GM03348 (cell line): ENCODE measurements at places on chromosomes 5 and 9.

DNA sequence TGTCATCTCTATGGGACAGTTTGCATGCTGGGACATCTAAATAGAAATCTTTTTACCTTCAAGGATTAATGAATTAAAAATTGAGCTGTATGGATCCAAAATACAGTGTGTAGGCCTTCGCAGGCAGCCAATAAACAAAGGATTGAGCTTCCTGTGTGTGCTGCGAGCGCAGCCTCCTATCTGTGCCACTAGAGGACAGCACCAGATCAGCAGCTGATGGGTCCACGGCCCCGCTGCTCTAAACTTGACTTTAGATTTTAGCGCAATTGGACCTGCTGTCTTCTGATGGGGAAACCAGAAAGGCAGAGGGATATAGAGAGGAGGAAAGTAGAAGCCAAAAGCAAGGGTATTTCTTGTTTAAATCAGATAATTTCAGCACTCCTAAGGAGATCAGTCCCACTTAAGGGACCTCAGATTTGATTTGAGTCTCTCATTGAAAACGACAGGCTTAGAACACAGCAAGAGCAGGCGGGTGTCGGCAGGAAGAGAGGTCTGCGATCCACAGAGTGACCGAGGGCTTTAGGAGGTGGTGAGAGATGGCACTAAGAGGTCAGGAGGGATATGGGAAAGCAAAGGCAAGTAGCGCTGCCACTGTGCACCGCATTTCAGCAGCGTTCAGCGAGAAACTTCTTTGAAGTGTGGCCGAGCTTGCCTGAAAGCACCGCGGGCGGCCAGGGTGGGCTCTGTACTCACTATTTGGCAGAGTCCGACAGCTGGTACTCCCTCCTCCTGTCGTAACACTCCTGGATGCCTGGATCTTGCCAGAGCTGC, 214.3 kb downstream of the GNA14 start:
- peak; percentile 90 for DNase-seq

DNA sequence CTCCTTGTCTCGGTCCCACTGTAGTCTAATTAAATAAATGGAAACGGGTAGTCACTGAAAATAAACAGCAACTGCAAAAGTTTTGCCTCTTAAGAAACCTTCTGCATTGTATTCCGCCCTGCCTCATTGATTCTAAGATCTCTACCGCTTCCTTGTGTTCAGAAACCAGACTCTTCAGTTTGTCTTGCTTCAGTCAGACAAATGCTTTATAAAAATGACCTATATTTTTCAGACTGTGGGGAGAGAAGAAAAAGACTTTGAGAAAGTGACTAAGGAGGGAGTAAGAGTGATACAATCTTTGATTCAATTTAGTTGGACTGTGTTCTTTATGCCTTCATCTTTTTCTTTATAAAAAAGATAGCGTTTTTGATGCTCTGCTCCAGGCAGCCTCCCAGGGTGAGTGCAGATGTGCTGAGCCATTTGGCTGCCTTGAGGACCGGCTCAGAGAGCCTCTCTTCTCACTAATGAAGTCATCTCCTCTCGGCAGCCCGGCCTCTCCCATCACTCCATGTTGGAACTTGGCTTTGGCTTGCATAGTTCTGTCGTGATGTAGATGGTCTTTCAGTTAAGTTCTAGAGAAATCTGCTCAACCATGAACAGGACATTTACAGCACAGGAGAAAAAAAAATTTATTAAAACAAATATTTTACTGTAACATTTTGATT, 4.0 kb upstream of the VCAN start:
- peak; percentile 77 for DNase-seq

- no peak for DNase-seq
These were observed 151.8 kb downstream of the ENTREP1 start for GRCh38 chr9:69476797-69477196.

GRCh38 chr5:137497396-137498290, 1.5 kb downstream of the SPOCK1 start:
- no peak for DNase-seq

DNA sequence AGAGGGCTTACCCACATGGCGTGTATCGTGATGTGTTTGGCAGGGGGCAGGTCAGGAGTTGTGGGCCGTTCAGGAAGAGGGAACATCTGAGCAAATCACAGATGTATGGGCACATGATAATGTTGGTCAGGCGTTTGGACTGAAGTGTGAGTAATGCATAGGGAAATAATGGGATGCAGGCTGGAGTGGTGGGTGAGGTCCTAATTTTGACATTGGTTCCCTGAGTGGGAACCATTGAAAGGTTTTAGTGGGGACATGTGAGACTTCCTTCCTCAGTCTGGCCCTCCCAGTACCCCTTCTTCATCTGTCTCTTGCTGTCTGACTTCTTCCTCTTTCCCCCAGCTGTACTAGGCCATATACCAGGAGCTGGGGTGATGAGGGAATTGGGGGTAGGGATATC, 7.6 kb downstream of the OTULIN start:
- DNase-seq = no peak

- no peak for DNase-seq
These were observed 126.0 kb upstream of the CACNA1B start for GRCh38 chr9:137751616-137752015.
